Esophagus squamous epithelium (tissue), 5 donors: ENCODE measurements at places on chromosomes 7 and 10. TPM values are rescaled to one million over a fixed set of nuclear protein-coding genes. Genes with fewer than 3 reads are reported as not detected.

Gene BICC1
- total RNA-seq = 8.2 TPM

Gene NCF1
- total RNA-seq = 5.4 TPM

Gene MUC12
- total RNA-seq = not detected

Gene PON1
- not detected for total RNA-seq

Gene PDLIM1
- total RNA-seq = 142 TPM

GRCh38 chr7:16242920-16243319 is 178.4 kb downstream of the CRPPA start:
- no peak for DNase-seq

DNA sequence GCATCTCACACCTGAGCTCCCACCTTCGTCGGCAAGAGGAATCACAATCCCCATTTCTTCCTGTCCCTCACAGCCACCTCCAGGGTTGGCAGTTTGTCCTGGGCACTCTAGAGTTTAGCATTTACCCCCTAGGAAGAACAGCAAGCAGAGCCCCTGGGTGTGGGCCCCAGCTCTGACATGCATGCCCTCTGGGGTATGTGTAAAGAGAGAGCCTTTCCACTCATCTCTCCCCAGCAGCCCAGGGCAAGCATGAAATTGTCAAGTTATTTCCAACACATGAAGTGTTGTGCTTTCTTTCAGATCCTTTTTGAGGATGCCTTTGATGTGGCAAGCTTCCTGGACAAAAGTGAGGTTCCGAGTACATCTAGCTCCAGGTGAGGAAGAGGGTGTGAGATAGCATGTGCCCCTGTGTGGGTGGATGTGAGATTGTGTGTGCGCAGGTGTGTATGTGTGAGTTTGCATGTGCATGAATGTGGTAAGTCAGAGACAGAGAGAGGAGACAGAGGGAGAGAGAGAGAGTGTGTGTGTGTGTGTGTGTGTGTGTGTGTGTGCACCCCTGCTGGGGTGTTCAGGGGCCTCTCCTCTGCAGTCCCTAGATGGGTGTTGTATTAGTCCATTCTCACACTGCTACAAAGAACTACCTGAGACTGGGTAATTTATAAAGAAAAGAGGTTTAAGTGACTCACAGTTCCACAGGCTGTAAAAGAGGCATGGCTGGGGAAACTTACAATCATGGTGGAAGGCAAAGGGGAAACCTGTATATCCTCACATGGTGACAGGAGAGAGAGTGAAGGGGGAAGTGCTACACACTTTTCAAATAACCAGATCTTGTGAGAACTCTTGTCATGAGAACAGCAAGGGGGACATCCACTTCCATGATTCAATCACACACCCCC is 18.1 kb downstream of the STRA8 start:
- DNase-seq = no peak

DNA sequence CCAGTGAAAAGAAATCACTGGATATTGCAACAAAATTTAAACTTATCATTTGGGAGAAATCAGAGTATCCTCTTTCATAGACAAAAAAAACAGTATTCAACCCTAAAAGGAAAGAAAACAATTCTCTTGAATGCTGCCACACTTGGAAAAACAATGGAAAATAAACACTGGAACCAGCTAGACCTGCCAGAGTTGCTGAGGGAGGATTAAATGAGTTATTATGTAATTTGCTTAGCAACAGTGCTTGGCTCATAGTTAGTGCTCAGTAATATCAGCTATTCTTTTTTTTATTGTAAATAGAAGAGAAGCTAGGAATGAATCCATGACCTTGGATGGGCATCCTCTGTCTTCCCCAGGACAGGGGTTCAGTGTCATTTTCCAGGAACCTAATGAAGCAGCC is 11.0 kb upstream of the ZNF273 start:
- DNase-seq = no peak

- DNase-seq = no peak
These were observed 877.6 kb upstream of the AUTS2 start for GRCh38 chr7:68720697-68721096.

GRCh38 chr10:113177936-113178335 is 227.9 kb downstream of the TCF7L2 start:
- no peak for DNase-seq
